T-helper 17 cell (primary cell): ENCODE measurements at places on chromosomes 2 and 18. TPM values are rescaled to one million over a fixed set of nuclear protein-coding genes. Genes with fewer than 3 reads are reported as not detected.

The APLF gene
- total RNA-seq, result 6.4 TPM

The KYNU gene
- total RNA-seq, result 2.8 TPM

The IL1B gene
- 61.2 TPM for total RNA-seq

The ZAP70 gene
- total RNA-seq, result 406 TPM

The IL37 gene
- not detected for total RNA-seq

The UNC80 gene
- not detected for total RNA-seq

The SYT4 gene
- 0.42 TPM for total RNA-seq

The MTIF2 gene
- total RNA-seq, result 18.7 TPM

The GAREM1 gene
- total RNA-seq, result 0.10 TPM

The LAMA3 gene
- not detected for total RNA-seq

The NETO1 gene
- not detected for total RNA-seq

The RHOB gene
- total RNA-seq, result 59.8 TPM

The ACVR1C gene
- 3.3 TPM for total RNA-seq

The NGEF gene
- not detected for total RNA-seq

The SNED1 gene
- 72.1 TPM for total RNA-seq

The ZNF804A gene
- total RNA-seq, result not detected

The SLC16A14 gene
- not detected for total RNA-seq

The NEURL3 gene
- 0.44 TPM for total RNA-seq

The PPP1CB gene
- total RNA-seq, result 313 TPM

The TOGARAM2 gene
- 4.2 TPM for total RNA-seq

The IL1R1 gene
- total RNA-seq, result 14.3 TPM

The CFAP65 gene
- not detected for total RNA-seq

The TMEM182 gene
- total RNA-seq, result 2.9 TPM

The TMEM200C gene
- not detected for total RNA-seq

The SLC38A11 gene
- 1.6 TPM for total RNA-seq

The SAG gene
- 0.25 TPM for total RNA-seq

The PKP4 gene
- 28.9 TPM for total RNA-seq

The DNAH7 gene
- total RNA-seq, result 0.37 TPM

The GCKR gene
- total RNA-seq, result not detected

The NOL4 gene
- total RNA-seq, result not detected

The ERBB4 gene
- total RNA-seq, result not detected

The ASTL gene
- 7.9 TPM for total RNA-seq

The PLEK gene
- total RNA-seq, result 34.8 TPM

The CCBE1 gene
- total RNA-seq, result not detected

The HSBP1L1 gene
- total RNA-seq, result 17.9 TPM

The CFC1 gene
- not detected for total RNA-seq

The COBLL1 gene
- total RNA-seq, result not detected

The NYAP2 gene
- total RNA-seq, result not detected

The WDFY1 gene
- 44.8 TPM for total RNA-seq

The GALR1 gene
- not detected for total RNA-seq

The LDLRAD4 gene
- 120 TPM for total RNA-seq

The RND3 gene
- total RNA-seq, result not detected

The THSD7B gene
- total RNA-seq, result not detected

The POTEJ gene
- total RNA-seq, result not detected

The SLC9A2 gene
- total RNA-seq, result not detected

The SEPTIN2 gene
- 216 TPM for total RNA-seq

The HYCC2 gene
- 36.5 TPM for total RNA-seq

The AP1S3 gene
- 2.9 TPM for total RNA-seq

The FHOD3 gene
- total RNA-seq, result not detected

The FBLN7 gene
- 17.2 TPM for total RNA-seq

The UGT1A8 gene
- not detected for total RNA-seq

The IL18RAP gene
- 6.0 TPM for total RNA-seq

The CNTNAP5 gene
- total RNA-seq, result not detected

The AMER3 gene
- total RNA-seq, result not detected

The CD8A gene
- not detected for total RNA-seq

The DPY30 gene
- 27.0 TPM for total RNA-seq

The ALLC gene
- not detected for total RNA-seq

The IL1F10 gene
- not detected for total RNA-seq
